Mesenteric fat pad (tissue), 1 donor: ENCODE measurements at places on chromosomes 13 and 19. TPM values are rescaled to one million over a fixed set of nuclear protein-coding genes. Genes with fewer than 3 reads are reported as not detected.

DNA sequence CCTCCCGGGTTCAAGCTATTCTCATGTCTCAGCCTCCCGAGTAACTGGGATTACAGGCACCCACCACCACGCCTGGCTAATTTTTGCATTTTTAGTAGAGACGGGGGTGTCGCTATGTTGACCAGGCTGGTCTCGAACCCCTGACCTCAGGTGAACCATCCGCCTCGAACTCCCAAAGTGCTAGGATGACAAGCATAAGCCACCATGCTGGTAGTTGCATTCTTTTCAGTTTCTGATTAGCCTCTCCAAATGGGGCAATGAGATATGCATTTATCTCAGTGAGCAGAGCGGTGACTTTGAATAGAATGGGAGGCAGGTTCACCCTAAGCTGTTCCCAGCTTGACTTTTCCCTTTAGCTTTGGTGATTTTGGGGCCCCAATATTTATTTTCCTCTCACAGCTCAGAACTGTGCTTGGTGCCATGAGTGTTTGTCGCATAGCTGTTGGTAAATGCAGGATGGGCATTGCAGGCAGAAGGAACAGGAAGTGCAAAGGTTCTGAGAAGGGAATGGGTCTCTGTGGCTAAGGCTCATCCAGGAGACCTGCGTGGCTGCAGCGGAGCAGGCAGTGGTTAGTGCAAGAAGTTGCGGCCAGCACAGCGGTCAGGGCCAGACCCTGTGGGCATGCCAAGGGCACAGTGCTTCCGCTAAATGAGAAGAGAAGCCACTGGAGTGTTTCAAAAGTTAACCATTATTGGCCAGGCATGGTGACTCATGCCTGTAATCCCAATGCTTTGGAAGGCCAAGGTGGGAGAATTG is 20.7 kb downstream of the LYPD3 start:
- DNase-seq: no peak

The DAND5 gene
- not detected for total RNA-seq

The RUBCNL gene
- 6.7 TPM for total RNA-seq

DNA sequence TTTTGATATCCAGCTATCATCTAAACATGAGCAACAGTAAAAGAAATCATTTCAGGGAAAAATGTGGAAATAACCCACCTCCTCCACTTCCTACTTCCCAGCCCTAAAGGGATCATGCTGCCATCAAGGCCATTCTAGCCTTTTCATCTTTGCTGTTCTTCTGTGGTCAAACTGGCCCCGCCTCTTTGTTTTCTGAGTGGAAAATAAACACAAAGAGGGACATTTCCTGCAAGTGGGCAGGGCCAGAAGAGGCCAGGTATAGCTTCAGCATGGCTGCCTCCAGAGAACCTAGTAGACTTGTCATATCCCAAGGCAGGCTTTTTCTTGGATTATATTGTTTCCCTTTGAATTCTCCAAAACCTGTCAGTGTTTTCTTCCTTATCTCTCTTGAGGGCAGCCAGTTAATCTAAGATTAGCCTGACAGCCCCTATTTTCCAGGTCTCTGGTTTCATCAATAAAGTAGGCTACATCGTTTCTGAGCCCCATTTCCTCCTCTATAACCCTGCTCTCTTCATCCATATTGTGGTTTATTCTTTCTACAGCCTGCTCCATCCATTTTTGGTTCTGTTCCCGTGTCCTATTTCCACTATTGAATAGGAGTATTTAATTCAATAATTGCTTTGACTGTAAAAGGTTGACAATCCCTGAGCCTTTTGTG is 117.6 kb downstream of the GPC6 start:
- DNase-seq: no peak

The ZNF304 gene
- total RNA-seq: 7.4 TPM

GRCh38 chr13:109979228-109979627 is 192.8 kb upstream of the IRS2 start:
- DNase-seq: no peak

The KLK13 gene
- not detected for total RNA-seq

GRCh38 chr13:58376775-58377174 is 745.2 kb downstream of the PCDH17 start:
- DNase-seq: no peak

The ZNF534 gene
- total RNA-seq: not detected

The PSG1 gene
- total RNA-seq: not detected

The ZNF155 gene
- total RNA-seq: 5.7 TPM

- no peak for DNase-seq
These were observed 79.4 kb downstream of the DPF1 start for GRCh38 chr19:38144667-38145066.

- no peak for DNase-seq
These were observed 216.5 kb downstream of the EFNB2 start for GRCh38 chr13:106318941-106319411.

The GRIN2D gene
- total RNA-seq: 0.48 TPM

The ITGBL1 gene
- 5.1 TPM for total RNA-seq

DNA sequence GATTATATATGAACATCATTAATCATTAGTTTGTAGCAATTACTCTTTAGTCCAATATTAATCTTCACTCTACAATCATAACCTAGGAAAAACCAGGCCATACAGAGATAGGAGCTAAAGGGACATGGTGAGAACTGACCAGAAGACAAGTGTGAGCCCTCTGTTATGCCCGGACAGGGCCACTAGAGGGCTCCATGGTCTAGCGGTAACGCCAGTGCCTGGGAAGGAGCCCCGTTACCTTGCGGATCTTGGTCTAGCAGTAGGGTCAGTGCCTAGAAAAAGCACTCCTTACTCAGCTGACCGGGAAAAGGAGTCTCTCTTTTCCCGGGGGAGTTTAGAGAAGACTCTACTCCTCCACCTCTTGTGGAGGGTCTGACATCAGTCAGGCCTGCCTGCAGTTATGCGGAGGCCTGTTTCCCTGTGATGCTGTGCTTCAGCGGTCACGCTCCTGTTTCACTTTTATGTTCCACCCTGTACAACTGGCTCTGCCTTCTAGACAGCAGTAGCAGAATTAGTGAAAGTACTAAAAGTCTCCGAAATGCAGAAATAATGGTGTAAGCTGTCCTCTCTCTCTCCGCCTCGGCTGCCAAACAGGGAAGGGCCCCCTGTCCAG is 13.8 kb downstream of the OR7D4 start:
- DNase-seq: no peak

The GRIK5 gene
- 0.80 TPM for total RNA-seq

DNA sequence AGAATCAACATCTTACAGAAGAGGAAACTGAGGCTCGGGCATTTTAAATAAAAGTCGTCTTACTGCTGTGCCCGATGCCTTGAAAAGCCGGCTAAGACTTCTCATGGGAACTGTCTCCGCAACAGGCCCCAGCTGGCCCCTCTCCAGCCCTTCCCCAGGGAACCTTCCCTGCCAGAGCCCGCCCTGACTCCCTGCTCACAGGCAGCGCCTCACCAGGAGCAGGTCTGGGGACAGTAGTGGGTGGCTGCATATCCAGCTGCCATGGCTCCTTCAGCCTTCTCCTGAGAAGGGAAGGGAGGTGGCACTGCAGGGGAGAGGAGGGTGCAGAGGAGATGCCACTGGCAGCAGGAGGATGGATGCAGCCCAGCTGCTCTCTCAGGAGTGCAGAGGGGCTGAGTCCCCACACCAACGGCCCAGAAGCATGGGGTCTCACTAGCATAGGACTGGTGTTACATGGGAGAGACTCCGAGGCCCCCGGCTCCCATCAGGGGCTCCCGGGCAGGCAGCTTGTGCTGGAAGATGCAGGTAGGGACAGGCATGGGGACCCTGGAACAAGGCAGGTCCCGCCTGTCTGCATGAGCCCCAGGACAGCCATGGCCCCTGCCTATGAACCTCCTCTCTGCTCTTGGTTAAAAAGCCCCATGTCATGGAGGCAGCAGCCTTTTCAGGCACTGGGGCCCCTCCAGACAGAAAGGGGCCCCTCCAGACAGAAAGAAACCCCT is 216.4 kb upstream of the SGCG start:
- peak; percentile 88 for DNase-seq

DNA sequence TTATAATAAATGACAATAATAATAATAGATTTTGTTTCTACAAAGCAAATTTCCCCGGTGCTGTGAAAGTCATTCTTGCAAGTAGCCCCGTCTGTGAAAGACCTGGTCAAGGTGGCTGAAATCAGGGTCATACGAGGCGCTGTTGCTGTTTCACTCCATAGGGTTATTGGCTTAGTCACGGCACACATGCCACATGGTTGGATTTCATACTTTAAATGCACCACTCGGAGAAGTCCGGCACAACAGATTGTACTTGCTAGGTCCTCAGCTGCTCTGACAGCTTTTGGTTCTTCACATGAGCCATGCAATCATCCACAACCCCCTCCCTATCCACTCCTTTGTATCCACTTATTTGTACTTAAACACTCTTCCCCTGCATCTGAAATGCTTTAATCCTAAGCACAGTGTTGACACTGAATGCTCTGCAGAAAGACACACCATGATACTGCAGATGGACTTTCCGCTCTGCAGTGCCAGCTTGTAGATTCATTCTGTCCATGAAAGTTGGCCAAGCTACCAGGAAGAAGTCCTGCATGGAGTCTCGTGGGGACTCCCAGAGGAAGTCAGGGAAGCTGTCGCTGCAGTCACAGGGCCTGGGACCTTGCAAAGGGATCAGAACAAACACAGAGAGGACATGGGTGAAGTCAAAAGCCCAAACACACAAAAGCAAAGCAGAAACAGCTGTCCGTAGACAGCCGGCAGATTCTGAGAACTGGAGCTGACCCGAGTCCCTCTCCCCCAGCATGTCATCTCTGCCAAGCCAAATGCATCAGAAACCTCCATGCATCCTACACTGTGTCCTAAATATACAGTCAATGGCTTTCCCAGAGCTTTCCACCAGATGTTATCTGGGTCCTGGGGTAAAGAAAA is 124.6 kb downstream of the COL4A2 start:
- no peak for DNase-seq

The TNPO2 gene
- 79.4 TPM for total RNA-seq

DNA sequence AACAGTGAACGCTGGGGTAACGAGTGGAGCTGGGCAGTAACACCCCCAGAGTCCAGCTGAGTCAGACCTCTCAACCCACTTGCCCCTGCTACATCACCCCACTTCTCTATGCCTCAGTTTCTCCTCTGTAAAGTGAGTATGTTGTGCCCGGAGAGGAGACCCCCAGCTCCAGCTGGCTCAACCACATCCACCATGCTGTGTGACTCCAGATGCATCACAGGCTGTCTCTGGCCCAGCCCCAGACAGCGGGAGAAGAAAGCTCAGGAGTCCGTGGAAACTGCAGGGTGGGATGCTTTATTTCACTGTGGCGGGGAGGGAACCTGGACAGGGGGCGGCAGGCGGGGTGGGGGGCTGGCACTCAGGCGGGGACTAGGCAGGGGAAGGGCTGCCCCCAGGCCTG is 9.6 kb upstream of the ELL start:
- no peak for DNase-seq

- DNase-seq: no peak
These were observed 55.1 kb downstream of the CDADC1 start for GRCh38 chr13:49302817-49303216.

DNA sequence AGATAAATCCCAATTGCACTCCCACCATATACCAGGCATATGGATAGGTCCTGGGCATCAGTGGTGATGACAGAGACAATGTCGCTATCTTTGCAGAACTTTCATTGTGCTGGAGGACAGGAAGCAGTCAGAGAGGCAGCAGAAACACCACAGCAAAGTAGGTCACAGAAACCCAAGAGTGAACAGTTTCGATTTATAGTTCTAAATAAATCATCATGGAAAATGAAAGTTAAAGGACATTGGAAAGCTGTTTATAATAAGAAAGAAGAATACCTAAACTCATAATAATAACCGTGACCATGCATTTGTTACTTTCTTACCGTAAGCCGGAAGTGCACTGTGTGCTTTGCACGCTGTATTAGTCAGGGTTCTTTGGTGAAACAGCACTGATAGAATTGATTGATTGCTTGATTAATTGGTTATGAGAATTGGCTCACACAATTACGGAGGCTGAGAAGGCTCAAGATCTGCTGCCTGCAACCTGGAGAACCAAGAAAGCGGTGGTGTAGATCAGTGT is 38.9 kb downstream of the ALOX5AP start:
- DNase-seq: no peak

GRCh38 chr19:18392417-18392816 is 5.0 kb downstream of the LRRC25 start:
- no peak for DNase-seq

GRCh38 chr19:4971424-4971793 is 2.5 kb downstream of the KDM4B start:
- DNase-seq: no peak

The VSTM1 gene
- total RNA-seq: not detected

The SIGLEC12 gene
- 1.9 TPM for total RNA-seq

The NAPSA gene
- 0.22 TPM for total RNA-seq

DNA sequence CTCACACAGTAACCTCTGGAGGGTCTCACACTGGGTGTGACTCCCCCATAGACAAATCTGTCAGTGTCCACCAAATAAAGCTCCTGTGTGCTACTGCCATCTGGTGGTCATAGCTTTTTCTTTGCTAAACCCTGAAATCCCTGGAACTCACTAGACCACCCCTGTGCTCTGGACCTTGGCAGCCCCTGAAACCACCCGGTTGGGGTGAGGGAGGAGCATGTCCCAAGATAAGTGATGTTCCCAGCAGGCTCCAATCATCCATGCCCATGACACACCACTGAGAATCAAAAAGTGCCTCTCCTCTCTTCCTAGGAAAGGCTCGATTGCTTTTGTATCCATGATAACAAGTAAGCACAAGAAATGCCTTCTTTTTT is 6.5 kb upstream of the HSD17B14 start:
- no peak for DNase-seq

The CSNK1G2 gene
- 53.4 TPM for total RNA-seq

- no peak for DNase-seq
These were observed 45.8 kb downstream of the MTUS2 start for GRCh38 chr13:28865951-28866350.

DNA sequence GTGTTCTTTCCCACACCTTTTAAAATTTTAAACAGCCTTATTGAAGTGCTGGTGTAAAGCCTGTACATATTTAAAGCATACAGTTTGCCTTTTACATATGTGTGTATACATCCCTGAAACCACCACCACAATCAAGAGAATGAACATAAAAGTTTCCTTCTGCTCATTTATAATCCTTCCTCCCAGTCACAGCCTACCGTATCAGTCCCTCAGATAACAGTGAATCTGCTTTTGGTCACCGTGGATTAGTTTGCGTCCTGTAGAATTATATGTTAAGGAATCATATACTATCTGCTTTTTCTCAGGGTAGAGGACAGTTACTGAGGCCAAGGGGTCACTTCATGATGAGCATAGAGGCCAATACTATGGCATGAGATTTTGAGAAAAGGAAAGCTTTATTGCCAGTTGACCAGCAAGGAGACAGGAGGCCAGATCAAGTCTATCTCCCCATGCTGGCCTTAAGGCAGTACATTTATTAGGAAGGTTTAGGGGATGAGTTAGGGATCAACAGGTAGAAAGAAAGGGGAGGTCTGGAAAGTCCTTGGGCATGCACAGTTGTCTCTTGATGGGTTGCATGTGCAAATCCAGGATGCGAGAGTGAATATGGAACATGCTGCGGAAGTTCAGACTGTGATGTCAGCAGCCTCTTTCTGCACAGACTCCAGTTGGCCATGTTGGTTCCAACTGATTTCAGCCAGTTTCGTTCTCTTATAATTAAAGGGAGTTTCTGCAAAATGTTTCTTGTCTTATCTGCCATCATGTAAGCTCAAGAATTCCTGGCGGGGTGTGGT is 36.3 kb upstream of the LSM14A start:
- no peak for DNase-seq
